Activated CD8-positive, alpha-beta T cell treated with anti-CD3 and anti-CD28 coated beads for 36 hours (primary cell): ENCODE measurements at places on chromosomes 12 and 14.

DNA sequence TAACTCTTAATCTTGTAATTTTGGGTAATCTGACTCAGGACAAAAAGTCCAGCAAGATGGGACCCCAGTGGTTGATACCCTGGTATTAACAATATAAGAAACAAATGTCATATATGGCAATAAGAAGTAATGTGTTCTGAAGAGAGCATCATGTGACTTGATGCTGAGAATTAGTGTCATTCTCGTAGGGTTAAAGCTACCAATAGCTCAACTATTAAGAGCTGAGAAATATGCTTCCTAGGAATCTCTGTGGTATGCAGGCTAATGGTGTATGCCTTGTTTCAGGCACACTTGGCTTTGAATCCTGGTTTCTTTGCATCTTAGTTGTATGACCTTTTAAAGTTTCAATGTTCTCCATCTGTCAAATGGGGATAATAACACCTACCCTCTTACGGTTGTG lies 9.1 kb downstream of the MYRFL start:
- DNase-seq = no peak

DNA sequence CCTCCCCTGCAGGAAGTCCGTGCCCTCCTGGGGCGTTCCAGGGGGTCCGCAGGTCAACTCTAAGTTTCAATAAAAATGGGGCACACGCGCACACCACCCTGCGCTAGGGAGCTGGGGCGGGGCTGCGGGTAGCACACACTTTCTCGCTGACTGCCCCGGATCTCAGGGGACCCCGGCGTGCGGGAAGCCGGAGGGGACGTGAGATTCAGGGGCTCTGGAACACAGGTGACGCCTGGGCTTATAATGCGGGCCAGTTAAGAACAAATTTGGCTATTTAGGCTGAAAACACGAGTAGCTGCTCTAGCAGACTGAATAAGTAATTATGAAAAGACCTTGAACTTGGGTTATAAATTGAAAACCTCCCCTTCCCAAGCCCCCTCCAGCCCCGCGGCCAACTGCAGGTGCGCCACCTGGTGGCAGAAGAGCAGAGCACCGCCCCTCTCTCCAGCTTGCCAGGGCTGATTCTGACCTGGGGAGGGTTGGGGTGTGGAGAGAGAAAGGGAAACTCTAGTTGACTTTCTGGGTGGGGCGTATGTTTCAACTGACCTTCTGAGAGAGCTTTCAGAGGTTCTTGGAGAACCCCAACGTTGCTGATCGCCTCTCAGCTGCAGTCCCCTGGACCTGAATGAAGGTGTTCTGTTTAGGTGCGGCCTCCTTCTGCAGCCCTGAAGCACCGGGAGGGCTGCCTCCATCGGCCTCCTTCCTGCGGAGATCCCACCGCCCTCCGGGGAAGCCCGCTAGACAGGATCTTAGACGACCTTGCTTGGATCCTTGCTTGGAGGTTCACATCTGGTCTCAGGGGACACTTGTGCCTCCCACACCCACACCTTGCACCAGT lies 118.4 kb upstream of the EVL start:
- DNase-seq = peak; percentile 56

DNA sequence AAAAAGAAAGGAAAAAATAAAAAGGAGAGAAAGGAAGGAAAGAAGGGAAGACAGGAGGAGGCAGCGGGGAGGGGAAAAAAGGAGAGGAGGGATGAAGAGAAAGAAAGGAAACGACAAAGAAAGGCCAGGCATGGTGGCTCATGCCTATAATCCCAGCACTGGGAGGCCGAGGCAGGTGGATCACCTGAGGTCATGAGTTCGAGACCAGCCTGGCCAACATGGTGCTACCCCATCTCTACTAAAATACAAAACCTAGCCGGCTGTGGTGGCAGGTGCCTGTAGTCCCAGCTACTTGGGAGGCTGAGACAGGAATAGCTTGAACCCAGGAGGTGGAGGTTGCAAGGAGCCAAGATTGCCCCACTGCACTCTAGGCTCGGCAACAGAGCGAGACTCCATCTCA lies 18.4 kb downstream of the ATXN2 start:
- no peak for DNase-seq

DNA sequence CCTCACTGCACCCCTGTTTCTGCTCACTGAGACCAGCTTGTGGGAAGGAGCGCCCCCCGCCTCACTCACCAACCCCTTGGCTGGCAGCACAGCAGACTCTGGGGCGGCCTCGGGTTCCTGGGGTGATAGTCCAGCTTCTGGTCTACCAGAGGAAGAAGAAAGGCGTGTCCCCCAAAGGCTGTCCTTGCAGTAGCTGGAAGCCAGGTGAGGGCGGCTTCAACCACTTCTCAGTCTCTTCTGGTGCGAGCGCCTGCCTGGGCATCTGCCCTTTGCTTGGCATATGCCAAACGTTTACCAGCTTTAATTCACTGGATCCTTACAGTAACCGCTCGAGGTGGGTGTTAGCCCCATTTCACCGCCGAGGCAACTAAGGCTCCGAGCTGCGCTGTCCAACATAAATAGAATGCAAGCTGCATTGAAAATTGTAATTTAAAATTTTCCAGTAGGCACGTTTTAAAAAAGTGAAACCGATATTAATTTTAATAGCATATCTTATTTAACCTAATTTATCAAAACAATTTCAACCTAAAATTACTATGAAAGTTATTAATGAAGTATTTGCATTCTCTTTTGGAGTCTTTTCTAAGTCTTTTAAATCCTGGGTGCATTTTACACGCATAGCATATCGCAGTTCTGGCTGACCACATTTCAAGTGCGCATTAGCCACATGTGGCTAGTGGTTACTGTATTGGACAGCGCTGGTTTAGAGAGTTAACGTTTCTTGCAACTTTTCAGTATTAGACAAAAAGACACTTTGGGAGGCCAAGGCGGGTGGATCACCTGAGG lies 872 bp downstream of the FAM177A1 start:
- peak; percentile 63 for DNase-seq

- peak; percentile 10 for DNase-seq
These were observed 161.3 kb downstream of the RPL10L start for GRCh38 chr14:46490238-46490685.

GRCh38 chr12:53996240-53997203 lies 3.4 kb upstream of the HOXC9 start:
- no peak for DNase-seq

- no peak for DNase-seq
These were observed 44.5 kb upstream of the SELPLG start for GRCh38 chr12:108678104-108678730.

GRCh38 chr14:102655137-102655536 lies 62.7 kb downstream of the RCOR1 start:
- no peak for DNase-seq

DNA sequence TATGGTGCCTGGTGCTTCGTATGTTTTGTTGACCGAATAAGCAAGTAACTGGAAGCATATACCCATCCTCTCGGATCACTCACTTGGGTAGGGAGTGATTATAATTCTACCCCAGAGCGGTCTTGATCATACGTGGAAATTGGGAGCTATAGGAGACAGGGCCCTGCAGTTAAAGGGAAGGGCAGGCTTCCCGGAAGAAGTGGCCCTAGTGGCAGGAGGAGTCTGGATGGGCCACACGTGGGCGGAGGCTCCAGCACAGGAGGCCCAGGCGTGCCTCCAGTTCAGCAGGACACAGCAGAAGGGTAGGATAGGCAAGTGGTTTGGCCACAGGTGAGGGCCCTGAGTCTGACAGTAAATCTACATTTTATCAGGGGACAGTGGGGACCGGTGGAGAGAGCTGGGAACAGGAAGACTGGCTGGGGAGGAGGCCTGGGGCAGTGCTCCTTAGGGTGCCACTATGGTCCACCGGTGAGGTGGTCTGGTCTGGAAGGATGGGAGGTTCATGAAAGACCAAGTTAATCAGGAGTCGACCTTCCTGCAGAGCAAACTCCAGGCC lies 23.5 kb upstream of the YY1 start:
- no peak for DNase-seq

- DNase-seq = no peak
These were observed 8.9 kb downstream of the KDM2B start for GRCh38 chr12:121571920-121572319.

DNA sequence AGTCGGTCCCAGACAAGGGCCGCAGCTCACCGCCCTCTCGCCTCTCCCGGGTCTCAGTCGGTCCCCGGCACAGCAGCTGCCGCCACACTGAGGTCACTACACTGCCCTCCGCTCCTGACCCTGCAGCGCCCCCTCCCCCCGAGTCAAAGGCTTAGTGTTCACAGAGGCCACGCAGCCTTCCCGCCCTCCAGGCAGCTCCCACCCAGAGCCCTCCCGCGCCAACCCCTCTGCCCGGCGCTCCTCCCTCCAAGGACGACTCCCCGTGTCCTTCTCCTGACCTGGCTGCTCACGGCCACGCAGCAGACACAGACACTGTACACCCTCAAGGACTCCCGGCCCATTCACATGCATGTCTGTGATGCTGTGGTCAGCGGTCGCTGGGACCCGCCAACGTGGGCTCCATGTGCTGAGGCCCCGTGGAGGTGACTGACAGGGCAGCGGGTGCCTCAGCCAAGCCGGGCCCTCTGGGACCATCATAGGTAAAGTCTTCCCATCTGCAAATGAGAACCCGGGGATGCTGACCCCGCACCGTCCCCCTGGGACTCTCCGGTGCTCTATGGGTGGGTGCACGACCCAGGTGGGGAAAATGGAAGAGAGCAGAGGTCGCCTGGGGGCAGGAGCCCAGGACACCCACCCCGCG lies 16.3 kb upstream of the GALNT9 start:
- no peak for DNase-seq

DNA sequence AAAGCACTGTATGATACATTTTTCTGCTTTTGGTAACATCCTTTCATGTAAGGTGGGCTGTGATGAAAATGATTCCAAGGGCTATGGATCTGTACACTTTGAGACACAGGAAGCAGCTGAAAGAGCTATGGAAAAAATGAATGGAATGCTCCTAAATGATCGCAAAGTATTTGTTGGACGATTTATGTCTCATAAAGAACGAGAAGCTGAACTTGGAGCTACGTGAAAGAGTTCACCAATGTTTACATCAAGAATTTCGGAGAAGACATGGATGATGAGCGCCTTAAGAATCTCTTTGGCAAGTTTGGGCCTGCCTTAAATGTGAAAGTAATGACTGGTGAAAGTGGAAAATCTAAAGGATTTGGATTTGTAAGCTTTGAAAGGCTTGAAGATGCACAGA lies 22.1 kb upstream of the SRGAP1 start:
- DNase-seq = no peak

DNA sequence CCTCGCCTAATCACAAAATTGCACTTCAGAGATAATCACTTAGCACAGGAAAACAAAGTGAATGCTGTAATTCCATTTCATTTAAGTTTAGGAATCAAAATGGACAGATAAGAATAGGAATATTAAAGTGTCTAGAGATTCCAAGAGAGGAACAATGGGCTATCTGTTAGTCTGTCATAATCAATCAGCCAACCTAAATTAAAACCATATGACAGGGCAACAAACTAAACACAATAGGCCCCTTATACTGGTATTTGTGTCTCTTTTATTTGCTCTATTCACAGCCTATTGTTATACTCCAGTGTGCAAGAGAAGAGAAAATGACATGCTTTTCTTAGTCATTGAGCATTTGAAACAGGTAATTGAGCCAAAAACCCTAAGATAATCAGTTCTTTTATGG lies 259.4 kb downstream of the PRKD1 start:
- DNase-seq = no peak

GRCh38 chr14:75426332-75427125 lies 1.3 kb upstream of the JDP2 start:
- peak; percentile 22 for DNase-seq

DNA sequence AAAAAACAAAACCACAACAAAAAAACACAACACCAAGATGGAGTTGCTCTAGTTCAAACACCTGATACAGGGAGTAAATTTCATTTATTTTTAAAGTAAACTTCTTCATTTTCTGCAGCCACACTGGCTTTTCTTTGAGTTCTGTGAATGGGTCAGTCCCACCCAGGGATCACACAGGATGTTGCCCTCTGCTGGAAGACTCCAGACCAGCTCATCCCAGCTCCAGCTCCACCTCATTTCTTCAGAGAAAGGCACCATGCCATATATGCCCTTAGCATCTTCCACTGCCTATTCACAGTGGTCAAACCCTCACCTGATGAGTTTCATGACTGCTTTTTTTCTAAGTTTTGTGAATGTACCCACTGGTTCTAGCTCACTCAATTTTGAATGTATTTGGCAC lies 8.0 kb downstream of the GLIPR1 start:
- no peak for DNase-seq

GRCh38 chr12:77232045-77232444 lies 166.7 kb upstream of the E2F7 start:
- no peak for DNase-seq
